Common myeloid progenitor, CD34-positive (primary cell): ENCODE measurements at places on chromosomes 2 and 18.

- H3K4me3 ChIP-seq = no peak overlapping the region
- no peak overlapping the region for H3K27ac ChIP-seq
- DNase-seq = no peak
- no peaks in the 10 kb centered on the region for H3K27me3 ChIP-seq
- H3K36me3 ChIP-seq = peaks cover 3% of the 10 kb centered on the region
- H3K4me1 ChIP-seq = peaks cover 8% of the 10 kb centered on the region
Observed at GRCh38 chr18:74249181-74249968, 42.4 kb downstream of the CYB5A start.

DNA sequence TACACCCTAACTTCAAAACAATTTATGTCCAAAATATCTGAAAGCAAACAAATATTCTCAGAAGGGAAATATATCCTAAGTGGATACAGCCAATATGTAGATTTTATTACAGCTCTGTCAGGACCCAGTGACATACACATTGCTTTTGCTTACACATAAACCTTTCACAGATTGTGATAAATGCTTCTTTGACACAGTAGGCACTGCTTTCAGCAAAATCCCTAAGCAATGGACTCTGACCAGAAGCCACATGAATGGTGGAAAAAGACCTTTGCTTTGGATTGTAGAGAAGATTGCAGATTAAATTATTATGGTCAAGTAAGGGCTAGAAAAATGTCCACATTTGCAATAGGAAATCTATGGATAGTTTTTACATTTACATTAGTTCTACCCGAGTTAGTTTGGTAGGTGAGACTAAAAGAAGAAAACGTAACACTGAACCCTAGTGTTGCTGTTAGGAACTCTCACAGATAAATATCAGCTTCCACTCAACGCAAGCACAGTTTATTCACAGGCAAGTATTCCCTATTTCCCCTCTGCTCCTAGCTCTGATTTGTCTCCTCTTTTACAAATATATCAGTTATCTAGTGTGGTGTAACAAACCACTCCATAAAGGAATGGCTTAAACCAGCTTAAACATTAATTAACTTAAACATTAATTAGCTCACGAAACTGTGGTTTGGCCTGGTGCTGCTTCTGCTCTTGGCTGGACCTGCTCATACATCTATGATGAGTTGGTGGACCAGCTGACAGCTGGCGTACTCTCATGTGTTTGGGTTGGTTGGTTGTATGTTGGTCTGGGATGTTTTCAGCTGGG lies 23.6 kb upstream of the SERPINE2 start:
- no peaks in the 10 kb centered on the region for H3K36me3 ChIP-seq
- no peaks in the 10 kb centered on the region for H3K27me3 ChIP-seq
- no peak overlapping the region for H3K4me3 ChIP-seq
- no peak overlapping the region for H3K27ac ChIP-seq
- DNase-seq = peak; percentile 28

GRCh38 chr2:105104208-105104731 lies 66.4 kb downstream of the MRPS9 start:
- peaks cover 16% of the 10 kb centered on the region for H3K36me3 ChIP-seq
- H3K4me3 ChIP-seq = no peak overlapping the region
- H3K27me3 ChIP-seq = no peaks in the 10 kb centered on the region

DNA sequence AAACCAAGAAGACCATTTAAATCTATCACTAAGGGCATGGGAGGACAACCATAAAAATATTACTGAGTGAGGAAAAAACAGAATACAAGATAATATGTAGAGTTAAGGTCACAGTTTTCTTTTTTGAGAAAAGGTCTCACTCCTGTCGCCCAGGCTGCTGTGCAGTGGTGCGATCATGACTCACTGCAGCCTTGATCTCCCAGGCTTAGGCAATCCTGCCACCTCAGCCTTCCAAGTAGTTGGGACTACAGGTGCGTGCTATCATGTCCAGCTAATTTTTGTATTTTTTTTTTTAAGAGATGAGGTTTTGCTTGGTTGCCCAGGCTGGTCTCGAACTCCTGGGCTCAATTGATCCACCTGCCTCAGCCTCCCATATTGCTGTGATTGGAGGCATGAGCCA lies 24.0 kb downstream of the POLR1A start:
- peaks cover 5% of the 10 kb centered on the region for H3K4me1 ChIP-seq
- H3K36me3 ChIP-seq = peaks cover 39% of the 10 kb centered on the region
- no peaks in the 10 kb centered on the region for H3K27me3 ChIP-seq
- H3K27ac ChIP-seq = no peak overlapping the region
- DNase-seq = no peak

DNA sequence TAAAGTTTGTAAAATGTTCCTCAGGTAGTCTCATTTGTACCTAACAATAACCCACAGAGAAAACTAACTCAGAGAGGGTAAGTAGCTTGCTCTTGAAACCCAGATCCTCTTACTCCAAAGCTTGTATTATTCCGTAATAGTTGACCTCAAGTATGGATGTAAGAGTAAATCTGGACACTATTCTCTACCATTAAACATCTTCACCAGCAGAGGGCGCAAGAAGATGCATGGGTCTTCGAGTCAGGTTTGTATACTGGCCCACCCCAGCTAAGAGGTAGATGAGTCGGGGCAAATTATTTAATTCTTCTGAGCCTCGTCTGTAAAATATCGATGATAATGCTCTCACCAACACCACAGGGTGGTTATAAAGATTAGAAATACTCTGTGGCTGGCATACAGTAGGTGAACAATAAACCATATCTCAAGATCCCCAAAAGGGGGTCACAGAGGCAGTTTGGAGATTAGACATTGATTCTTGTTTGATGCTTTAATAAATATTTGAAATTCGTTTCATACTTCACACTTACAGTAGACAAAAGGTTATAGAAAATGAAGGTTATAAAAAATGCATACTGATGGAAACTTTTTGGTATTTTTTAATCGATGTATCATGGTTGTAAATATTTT lies 3.5 kb upstream of the CABLES1 start:
- no peaks in the 10 kb centered on the region for H3K27me3 ChIP-seq
- DNase-seq = peak; percentile 82
- H3K4me1 ChIP-seq = peaks cover 19% of the 10 kb centered on the region
- H3K27ac ChIP-seq = no peak overlapping the region
- no peaks in the 10 kb centered on the region for H3K36me3 ChIP-seq

DNA sequence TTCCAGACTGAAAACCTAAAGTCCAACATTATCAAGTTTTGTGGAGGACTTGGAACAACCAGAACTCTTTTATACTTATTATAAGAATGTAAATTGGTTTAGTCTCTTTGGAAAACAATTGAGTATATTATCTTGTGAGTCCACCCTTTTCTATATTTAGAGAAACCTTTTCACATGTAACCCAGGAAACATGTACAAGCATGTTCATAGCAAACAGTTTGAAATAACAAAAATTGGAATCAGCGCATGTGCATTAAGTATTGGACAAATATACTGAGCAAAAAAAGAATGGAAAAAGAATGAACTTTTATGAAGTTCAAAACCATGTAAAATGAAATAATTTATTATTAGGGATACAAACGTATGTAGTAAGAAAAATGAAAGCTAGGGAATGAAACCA lies 246.0 kb downstream of the WDR7 start:
- H3K27ac ChIP-seq = no peak overlapping the region
- H3K4me3 ChIP-seq = no peak overlapping the region
- DNase-seq = no peak

DNA sequence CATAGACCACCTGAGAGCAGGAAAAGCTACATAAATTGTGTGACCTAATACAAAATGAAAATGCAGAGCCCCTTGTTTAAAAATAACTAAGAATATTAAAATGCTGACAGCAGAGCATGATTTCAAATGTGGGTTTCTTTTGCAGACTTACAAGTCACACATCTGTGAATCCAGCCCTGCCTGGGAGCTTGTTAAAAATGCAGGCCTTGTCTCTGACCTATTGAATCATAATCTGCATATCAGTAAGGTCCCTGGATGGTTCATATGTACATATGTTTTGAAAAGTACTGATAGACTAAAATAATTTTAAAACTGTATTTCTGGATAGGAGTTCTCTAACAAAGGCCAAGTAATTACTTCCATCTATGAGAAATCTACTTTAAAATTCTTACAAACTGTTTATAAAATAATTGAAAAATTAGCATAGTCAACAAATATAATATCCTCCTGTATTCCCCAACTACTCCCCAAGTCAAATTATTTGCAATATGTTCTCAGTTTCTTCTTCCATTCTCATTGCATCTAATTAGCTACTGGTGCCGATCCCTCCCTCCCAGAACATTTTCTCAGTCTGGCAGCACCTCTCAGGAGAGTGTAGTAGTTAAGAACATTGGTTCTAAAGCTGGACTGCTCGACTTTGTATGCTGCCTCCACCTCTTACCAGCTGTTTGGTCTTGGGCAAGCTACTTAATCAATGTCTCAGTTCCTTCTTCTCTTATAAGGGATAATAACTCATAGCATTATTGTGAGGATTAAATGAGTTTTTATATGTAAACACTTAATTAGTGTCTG lies 1040.4 kb upstream of the CDH2 start:
- H3K36me3 ChIP-seq = no peaks in the 10 kb centered on the region
- H3K4me3 ChIP-seq = no peak overlapping the region
- no peaks in the 10 kb centered on the region for H3K27me3 ChIP-seq
- H3K4me1 ChIP-seq = no peaks in the 10 kb centered on the region

DNA sequence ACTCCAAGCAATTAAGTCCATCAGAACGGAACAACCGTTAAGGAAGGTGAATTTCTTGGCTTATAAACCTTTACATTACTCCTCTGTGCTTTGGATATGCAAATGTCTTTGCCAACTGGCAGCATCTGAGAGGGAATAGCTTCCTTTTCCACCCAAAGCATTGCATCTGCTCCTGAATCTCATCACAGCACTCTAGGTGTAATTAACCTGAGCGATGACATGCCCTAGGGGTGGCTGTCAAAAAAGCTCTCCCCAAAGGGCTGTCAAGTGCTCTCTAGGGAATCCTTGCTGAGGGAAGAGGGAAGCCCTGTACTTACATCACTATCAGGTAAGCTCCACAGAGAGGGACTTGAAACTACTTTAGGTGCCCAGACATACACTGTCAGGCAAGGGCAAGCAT lies 5.5 kb upstream of the SMARCAL1 start:
- no peaks in the 10 kb centered on the region for H3K36me3 ChIP-seq
- no peaks in the 10 kb centered on the region for H3K4me1 ChIP-seq
